Mesenteric fat pad (tissue), 1 donor: ENCODE measurements at places on chromosomes 13 and 19. TPM values are rescaled to one million over a fixed set of nuclear protein-coding genes. Genes with fewer than 3 reads are reported as not detected.

The LILRB3 gene
- 50.5 TPM for total RNA-seq

The GJA3 gene
- 0.06 TPM for total RNA-seq

The ANGPTL4 gene
- total RNA-seq: 753 TPM

The ZNF93 gene
- 3.8 TPM for total RNA-seq

The C1QTNF9B gene
- total RNA-seq: not detected

The CLEC17A gene
- not detected for total RNA-seq

The C13orf46 gene
- total RNA-seq: 2.5 TPM

The WDR87 gene
- not detected for total RNA-seq

The OR1I1 gene
- total RNA-seq: not detected

The PLVAP gene
- total RNA-seq: 293 TPM

The MISP3 gene
- 1.7 TPM for total RNA-seq

The KLK8 gene
- not detected for total RNA-seq
